ENCODE measurements at places on chromosomes 4 and X.
A peak's percentile ranks its signal among the peaks of the same experiment; 100 is the strongest.

GRCh38 chr4:164815711-164816110 is 61.3 kb upstream of the APELA start:
- DNase-seq: no peak

GRCh38 chr4:791898-792625 is 33.9 kb downstream of the CPLX1 start:
- DNase-seq: peak; percentile 57

GRCh38 chrX:55488593-55489313 is 895 bp downstream of the USP51 start:
- peak; percentile 1 for DNase-seq

- no peak for DNase-seq
Measured at GRCh38 chr4:173698557-173699262, 168.7 kb upstream of the HAND2 start.

GRCh38 chr4:121070274-121070673 is 2.1 kb downstream of the NDNF start:
- no peak for DNase-seq

- DNase-seq: no peak
Measured at GRCh38 chr4:12137575-12137974, 708.9 kb upstream of the HS3ST1 start.

GRCh38 chrX:10726647-10727046 is 106.3 kb upstream of the MID1 start:
- peak; percentile 37 for DNase-seq

- peak; percentile 99 for DNase-seq
Measured at GRCh38 chr4:152981278-152981677, 45.2 kb downstream of the FHDC1 start.

DNA sequence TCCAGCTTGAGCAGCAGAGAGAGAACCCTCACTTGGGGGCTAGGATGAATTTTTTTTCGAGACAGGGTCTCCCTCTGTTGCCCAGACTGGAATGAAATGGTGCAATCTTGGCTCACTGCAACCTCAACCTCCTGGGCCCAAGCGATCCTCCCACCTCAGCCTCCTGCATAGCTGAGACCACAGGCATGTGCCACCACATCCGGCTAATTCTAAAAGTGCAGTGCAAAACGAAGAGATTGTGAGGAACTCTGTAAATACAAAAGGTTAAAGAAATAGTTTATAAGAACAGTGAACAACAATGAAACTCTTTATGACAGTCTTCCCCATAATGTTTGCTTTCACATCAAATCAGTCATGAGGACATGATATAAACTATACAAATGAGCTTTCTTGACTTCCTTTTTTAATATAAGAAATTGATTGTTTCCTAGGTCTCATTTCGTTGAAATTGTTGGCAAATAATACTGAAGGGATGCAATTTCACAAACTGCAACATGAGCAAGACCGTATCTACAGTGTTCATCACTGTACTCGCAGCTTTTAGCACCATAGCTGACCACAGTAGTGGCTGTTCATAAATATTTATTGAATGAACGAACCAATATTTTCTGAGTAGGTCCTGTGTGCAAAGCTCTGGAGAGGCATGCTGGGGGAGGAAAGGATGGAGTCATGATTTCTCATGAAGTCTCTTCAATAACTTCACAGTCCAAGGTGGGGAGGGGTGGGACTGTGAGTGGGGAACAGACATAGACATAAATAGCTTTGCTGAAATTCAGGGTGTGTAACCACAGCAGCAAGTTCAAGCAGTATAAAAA is 116.1 kb downstream of the SHROOM3 start:
- peak; percentile 33 for DNase-seq

- no peak for DNase-seq
Measured at GRCh38 chr4:151766691-151767090, 5.9 kb upstream of the GATB start.

- peak; percentile 78 for DNase-seq
Measured at GRCh38 chrX:45803383-45803921, 602.8 kb upstream of the DIPK2B start.

GRCh38 chr4:184400891-184401290 is 73.5 kb downstream of the IRF2 start:
- DNase-seq: no peak

DNA sequence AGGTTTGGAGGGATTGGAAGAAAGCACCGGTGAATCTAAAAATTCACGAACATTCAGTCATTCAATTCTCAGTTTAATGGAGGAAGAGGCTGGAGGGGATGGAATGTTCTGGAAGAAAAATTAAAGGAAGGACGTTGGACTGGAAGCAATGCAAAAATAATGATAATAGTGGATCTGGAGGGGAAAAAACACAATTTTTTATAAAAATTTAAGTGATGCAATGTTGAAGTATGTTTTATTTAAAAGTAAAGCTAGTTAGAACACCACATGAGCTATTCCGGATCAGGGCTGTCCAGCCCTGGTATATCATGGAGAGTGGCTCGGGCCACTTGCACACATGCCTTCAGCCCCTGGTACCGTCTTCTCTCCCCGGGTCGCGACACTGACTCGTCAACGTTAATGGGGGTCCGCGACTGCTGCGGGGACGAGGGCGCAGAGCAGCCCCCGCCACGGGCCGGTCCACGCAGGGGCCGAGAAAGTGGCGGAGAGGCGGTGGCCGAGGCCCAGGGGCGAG is 204.6 kb downstream of the TENM3 start:
- DNase-seq: no peak

GRCh38 chrX:119692191-119693039 is 553 bp downstream of the SEPTIN6 start:
- DNase-seq: no peak

- DNase-seq: no peak
Measured at GRCh38 chr4:105619188-105619931, 66.9 kb downstream of the ARHGEF38 start.

- no peak for DNase-seq
Measured at GRCh38 chr4:70399319-70399718, 1.6 kb downstream of the OPRPN start.

GRCh38 chr4:61443813-61444510 is 243.8 kb downstream of the ADGRL3 start:
- DNase-seq: peak; percentile 50

DNA sequence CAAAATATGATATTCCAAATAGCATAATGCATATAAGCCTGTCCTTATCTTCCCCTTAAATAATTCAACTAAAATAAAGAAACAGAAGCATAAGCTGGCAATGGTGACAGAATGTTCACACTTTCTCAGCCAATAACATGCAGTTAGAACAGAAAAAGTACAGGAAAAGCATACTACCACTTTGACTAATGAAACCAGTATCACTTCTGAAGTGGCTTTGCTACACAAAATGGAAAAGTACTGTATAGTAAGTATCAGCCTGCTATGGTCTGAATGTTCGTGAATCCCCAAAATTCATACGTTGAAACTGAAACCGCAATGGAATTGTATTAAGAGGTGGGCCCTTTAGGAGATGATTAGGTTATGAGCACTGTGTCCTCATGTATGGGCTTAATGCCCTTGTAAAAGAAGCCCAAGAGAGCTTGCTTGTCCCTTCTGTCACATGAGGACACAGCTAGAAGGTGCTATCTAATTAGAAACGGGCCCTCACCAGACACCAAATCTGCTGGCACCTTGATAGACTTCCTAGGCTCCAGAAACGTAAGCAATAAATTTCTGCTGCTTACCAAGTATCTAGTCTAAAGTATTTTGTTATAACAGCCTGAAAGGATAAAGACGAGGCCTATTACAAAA is 102.6 kb downstream of the PRDM5 start:
- no peak for DNase-seq

GRCh38 chrX:135416546-135416945 is 5.2 kb upstream of the SMIM10L2A start:
- DNase-seq: peak; percentile 46

DNA sequence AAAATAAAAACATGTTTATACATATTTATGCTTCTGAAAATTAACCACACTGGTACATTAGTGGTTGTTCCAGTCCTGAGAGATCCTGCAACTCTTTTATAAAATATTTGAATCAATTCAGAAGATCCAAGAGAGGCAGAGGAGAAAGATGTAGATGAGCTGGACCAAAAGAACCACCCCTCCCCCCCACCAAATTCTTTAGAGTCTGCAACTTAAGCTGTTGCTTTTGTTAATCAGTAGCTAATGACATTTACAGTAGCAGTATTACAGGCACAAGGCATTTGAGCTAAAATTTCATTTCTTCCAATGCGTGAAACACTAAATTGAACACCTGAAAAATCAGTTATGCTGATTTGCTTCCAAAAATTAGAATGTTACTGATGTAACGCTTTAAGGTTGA is 61.5 kb downstream of the PDK3 start:
- DNase-seq: no peak

GRCh38 chr4:56653461-56654237 is 27.4 kb downstream of the HOPX start:
- no peak for DNase-seq

DNA sequence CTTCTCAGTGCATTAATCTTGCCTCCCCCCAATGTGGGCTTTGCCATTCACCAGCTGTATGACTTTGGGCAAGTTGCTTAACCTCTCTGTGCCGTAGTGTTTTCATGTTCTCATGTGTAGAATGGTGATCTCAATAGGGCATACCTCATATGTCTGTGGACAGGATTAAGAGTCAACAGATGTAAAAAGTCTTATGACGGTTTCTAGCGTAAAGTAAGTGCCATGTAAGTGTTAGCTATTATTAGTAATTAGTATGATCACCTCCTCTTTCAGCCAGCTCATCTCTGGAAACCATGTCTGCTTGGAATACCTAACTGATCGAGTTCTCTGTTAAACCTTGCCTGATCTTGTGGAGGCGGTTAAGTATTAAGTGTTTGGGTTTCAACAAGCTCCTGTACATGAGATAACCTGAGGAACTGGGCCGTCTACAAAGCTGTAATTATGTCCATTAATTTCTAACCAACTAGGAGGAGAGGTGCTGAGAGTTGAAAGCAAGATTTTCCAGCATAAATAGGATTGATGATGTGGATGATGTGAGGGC is 66.3 kb downstream of the TSC22D3 start:
- no peak for DNase-seq

DNA sequence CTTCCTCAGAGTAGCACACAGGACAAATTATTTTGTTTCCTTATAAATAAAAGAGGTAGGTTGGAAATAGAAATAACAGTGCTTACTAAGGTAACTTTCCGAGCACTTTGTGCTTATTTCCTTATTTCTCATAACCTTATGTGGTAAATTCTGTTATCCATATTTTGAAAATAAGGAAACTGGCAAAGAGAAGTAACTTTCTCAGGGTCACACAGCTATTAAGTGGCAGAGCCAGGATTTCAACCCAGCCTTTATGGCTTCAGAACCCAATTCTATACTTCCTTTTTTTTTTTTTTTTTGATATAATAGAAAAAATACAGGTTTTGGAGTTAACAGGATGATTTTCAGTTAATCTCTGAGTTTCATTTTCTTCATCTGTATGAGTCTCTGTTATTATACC is 3.3 kb downstream of the UTP3 start:
- no peak for DNase-seq

- no peak for DNase-seq
Measured at GRCh38 chrX:129678614-129679195, 23.9 kb upstream of the APLN start.

- no peak for DNase-seq
Measured at GRCh38 chr4:107366900-107367299, 330.8 kb upstream of the DKK2 start.

DNA sequence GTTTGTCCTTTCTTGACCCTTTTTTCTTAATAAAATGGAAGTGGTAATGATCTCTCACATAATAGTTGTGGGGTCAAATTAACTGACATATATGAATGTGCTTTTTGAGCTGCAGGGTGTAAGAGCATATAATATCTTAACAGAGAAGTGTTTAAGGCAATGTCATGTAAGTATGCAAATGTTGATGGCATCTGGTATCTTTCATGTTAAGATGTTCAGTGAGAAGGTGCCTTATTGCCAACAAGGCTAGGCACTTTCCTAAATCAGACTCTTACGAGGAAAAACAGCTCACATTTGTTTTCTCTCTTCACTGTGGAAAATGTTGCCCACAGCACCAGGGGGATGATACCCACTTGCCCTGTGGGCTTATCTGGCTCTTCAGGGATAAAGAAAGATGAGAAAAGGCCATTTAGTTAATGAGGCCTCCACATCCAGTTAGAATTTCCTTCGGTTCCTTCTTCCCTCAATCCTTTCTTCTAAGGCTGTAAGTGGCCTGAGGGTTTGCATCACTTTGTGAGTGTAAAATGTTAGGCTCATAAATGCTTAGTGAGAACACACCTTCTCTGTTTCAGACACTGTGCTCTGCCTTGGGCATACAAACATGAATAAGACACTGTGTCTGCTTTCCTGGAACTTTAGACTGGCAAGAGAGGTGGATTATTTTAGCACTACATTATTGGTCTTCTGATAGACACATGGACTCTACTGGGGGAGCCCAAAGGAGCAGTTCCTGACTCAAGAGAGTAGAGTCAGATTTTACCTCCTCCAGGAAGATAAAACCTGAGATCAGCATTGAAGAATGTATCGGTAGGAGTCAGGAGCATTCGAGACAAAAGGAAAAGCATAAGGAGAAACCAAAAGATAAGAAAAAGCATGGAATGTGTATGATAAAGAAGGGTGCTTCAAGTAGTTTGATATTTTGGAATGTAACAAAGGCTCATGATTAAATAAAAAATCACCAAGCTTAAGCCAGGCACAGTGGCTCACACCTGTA is 135.5 kb downstream of the SOWAHB start:
- DNase-seq: peak; percentile 93

DNA sequence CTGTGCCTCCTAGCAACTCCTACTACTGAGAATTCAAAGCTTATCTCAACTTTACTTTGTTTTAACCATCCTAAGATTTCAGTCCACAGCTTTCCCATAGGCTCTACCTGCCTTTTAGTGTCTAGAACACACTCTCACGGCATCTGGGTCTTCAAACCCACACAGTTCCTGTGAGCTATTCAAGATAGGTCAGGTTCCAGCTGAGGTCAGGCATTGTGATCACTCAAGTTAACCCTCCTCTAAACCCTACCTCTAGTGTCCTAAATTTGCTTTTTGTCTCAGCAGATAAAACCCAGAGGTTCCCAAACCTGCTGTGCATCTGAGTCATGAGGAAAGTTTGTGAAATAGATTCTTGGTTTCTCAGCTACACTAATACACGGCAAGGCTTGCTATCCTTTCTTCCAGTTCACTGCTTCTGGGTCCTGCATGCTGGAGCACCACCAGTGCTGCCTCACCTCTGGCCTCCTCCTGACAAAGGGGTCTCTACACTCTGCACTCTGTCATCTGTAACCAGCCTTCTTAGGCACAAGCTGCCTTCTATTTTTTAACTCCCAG is 324.6 kb upstream of the MAGEB2 start:
- DNase-seq: no peak

All from NCI-H226 (cell line).